Activated CD4-positive, alpha-beta T cell treated with anti-CD3 and anti-CD28 coated beads for 36 hours (primary cell): ENCODE measurements at places on chromosomes 4 and X.

DNA sequence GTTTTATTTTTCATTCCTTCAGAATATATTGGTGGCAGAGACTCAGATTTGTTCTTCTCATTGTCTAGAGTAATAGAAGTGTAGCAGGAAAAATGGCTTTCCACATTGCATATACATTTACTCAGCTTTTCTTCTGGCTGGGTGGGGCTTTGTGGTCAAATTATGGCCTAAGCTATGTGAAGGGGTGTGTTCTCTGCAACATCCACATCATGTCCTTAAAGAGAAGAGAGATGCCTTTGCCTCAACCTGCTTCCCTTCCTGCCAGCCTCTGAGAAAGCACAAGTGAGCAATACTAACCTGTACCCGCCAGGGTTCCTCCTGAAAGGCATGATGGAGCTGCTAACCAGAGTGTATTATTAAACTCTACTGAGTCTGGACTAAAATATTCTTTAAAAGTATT, 695.6 kb upstream of the FAM241A start:
- DNase-seq, result no peak

DNA sequence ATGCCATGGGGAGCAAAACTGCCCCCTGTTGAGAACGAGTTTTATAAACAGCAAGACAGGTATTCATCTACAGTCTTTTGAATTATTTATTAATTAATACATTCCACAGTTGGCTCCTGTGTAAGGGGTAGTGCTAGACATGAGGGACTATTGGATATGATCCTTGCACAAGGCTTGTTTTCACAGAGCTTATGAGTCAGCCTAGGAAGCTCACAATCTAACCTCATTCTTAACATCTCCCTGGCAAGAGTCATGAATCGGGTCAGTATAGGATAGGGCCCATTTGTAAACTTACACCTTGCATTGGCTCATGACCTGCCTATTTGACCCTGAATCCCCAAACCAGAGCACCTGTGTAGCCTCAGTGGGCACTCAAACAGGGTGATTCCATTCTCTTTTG, 209.1 kb upstream of the HCCS start:
- DNase-seq, result no peak

GRCh38 chrX:132180929-132181328, 38.3 kb downstream of the RAP2C start:
- DNase-seq, result no peak

DNA sequence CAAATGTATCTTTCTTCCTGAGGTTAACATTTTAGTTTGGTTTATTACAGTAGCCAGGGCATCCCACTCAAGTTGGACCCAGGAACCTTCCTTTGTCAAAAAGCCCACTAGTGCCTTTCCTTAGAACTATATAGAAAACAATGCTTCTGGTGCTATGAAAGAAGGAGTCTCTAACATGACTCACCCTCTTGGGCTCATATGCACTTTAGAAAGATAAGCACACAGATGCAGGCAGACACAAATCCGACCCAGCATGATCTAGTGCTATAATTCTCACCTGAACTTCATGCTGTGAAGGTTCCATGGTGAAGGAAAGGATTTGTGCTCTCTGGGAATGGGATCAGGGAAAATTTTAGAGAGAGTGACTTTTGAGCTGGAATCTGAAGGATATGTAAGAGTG, 289.4 kb downstream of the ANKRD50 start:
- no peak for DNase-seq

DNA sequence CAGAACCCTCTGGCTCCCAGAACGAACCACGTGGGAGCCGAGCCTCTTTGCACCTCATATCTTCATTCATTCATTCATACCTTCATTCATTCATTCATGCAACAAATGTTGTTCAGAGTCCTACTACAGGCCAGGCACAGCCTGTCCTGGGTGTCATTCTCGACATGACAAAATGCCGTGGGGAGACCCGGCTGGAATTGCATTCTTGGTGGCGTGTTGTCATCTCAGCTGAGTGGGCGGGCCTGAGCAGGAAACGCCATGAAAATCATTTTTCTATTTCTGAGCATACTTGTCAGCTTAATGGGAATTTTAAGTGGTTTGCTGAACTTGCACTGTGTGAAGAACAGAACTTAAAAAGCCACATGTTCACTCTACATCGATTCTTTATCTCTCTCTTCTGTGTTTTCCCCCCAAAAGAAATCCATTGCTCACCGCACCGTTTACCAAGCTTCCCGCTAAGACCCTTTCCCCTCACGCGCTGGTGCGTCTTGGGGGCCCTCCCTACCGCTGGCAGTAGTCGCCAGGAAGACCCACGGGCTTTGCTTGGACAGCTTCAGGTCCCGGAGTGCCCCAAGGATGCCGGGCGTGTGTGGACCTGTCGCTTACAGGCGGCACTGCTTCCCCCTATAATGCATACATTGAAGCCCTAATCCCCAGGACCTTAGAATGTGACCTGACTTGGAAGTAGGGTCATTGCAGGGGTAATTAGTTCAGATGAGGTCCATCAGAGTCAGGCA, 41.6 kb upstream of the HMX1 start:
- DNase-seq, result no peak

DNA sequence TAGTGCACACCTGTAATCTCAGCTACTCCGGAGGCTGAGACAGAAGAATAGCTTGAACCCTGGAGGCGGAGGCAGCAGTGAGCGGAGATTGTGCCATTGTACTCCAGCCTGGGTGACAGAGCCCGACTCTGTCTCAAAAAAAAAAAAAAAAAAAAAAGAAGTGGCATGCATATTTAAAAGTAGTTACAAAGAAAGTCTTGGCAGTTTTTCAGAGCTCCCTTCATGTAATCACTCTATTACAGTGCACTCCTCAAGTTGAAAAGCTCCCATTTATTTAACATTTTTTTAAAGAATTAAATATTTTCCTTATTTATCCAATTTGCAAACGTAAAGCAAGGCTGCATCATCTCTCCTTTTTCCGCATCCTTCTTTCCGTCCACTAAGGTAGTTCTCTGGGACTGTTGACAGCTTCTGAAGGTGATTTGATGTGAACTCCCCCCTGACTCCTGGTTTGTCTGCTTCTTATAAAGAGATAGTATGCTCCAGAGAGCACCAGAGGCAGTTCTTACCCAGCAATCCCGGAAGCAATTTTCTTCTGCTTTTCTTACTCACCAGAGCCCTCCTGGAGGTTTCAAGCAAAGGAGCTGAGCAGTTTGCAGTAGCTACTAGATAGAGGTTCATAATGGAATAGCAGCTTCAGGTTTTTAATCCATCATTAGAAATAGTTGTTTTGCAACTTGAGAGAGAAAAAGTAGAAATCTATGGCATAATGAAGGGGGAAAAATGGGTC, 151.0 kb downstream of the PALLD start:
- no peak for DNase-seq

- no peak for DNase-seq
Measured at GRCh38 chr4:126708716-126709115, 924.0 kb upstream of the INTU start.

- no peak for DNase-seq
Measured at GRCh38 chr4:112626228-112626627, 10.5 kb downstream of the ZGRF1 start.

DNA sequence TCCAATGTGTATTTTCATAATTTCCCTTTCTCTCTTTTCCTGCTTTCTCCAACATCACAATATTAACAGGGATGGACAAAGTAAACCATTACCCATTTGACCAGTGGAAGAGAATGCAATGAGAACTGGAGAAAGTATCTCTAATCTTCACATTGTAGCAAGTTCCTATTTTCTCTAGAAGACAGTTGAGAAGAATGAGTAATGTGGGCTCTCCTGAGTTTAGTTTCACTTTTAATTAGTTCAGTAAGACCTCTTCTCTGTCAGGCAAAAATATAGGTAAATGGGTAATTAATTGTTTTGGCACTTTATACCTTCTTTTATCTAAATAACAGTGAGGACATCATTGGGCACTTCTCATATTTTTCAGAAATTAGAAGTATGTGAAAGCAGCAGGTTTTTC, 602.0 kb downstream of the GLUD2 start:
- DNase-seq, result no peak

- DNase-seq, result no peak
Measured at GRCh38 chrX:154000051-154000450, 19.7 kb downstream of the IRAK1 start.

DNA sequence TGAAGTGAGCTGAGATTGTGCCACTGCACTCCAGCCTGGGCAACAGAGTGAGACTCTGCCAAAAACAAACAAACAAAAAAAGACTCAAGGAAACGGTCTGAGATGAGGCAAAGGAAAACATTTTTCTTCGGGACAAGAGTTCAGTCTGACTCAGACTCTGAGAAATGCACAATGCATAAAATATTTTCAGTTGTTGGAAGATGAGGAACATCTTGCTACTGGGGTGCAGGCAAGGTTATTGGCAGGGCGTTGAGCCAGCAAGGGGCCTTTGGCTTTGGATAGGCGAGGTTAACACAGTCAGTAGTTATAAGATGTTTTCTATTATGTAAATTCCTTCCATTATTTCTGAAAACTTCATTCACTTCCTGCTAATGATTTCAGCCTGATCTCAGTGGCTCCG, 96.1 kb upstream of the VCX start:
- no peak for DNase-seq

DNA sequence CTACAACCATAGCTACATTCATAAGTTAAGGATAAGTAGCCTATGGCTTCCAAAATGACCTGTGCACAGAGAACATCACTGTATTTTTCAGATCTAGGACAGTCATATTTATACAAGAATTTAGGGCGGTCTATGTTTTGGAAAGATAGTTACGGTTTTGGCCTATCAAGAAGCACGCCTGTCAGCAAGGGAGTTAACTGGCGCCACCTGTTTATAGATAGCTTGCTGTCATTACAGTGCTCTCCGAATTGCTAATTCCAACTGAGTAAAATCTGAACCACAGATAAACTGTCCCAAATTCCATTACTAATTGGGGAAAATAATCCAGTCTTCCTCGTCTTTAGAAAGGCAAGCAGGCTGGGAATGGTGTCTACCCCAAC, 646 bp downstream of the ABCB7 start:
- DNase-seq, result no peak

DNA sequence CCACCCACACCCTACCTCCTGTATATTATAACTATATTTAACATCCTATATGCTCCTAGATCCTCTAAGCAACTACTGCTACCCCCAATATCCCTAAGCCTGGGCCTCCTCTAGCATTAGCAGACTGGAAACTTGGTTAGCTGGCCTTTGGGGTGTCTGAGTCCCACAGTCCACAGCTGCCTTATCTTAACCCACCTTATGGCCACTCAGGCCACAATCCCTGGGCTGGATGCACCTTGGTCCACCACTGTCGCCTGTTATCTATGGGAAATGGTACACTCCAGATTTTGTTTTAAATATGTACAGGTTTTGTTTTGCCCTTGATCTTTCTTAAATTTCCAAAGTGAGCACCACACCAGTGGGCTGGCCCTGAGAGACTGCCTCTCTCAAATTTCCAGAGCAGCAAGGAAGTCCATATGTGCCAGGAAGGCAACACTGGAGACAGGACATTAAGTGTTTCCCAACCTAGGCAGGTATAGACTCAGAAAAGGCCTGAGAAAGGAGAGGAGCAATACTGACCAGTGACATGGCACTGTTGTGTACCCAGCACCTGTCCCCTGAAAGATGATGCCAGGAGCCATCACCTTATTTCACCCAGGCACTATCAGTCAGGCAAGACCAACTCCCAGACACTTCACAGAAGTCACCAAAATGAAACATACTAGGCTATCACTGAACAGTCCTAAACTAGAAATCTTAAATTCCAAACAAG, 921 bp downstream of the PFKFB1 start:
- no peak for DNase-seq

GRCh38 chr4:164937576-164938270, 39.7 kb downstream of the TRIM61 start:
- no peak for DNase-seq

GRCh38 chr4:7365462-7366179, 69.1 kb downstream of the PSAPL1 start:
- DNase-seq, result no peak

DNA sequence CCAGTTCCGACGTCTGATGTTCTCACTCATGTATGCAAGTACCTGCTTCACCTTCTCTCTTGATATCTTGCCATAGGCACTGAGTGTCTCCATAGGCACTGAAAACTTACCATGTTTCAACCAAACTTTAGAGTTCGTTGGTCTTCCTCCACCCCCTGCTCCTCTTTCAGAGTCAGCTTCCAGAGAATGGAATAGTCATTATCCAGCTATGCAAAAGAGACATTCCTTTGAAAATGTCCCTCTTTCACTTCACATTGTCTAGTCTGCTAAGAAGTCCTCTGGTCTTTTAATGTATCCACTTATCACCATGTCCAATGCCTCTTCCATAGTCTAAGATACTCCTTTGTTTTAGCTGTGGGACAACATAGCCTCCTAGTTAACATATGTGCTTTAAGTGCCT, 566.0 kb upstream of the TENM3 start:
- no peak for DNase-seq

DNA sequence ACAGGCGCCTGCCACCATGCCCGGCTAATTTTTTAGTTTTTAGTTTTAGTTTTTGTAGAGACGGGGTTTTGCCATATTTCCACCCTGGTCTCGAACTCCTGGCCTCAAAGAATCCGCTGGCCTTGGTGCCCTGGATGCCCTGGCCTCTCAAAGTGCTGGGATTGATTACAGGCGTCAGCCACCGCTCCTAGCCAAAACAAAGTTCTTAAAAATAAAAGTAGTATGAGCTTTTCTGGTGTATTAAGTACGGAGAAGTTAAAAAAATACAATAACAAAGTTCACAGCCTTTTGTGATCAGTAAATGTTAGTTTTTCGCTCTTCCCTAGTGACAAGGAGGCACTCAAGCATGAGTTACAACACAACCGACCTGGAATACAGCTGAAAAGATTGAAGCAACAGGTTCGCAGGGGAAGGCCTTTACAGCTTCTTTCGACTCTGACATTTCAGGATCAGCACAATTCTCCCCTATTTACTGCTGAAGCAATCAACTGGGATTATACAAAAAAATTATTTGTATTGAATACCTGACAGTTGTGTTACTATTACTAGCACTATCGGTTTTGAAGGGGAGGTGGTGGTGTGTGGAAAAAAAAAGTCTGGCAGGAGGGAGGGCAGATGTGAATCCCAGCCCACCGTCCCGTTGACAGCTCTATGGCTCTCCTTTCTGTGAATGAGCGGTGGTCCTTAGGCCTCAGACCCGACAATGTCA, 893 bp upstream of the METAP1 start:
- DNase-seq, result no peak

DNA sequence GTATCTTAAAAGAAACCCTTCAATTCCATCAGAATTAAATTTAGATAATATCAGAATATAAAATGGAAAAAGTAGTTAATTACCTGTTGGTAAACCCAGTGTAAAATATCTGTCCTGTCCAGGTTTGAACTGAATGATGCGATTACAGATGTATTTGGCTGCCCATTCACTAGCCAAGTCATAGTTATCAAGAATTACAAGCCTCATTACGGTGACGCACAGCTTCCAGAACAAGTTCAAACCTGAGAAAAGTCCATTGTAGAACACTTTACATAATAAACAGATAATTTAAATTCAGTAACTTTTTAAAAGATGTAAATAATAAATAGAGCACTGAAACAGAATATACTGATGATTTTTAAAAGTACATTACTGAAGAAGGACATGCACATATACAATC, 4.4 kb downstream of the GNPDA2 start:
- DNase-seq, result no peak

DNA sequence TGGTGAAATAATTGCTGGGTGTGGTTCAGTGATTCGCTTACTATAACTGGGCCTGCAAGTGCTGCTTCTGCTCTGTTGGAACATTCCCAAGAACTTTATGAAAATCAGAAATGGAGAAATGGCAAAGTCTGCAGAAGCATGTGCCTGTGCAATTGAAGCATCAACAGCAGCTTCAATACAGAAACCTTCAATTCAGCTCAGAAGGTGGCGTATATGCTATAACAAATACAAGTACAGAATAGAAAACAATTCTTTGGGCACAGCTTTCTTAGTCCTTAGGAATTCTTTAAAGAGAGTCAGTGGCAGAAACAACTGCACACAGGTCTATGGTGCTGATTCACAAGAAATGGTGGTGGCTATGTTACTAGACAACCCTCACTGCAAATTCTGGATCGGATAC, 18.0 kb upstream of the PDHA2 start:
- DNase-seq, result no peak
